Foreskin keratinocyte (primary cell): ENCODE measurements at places on chromosomes 5 and 9. TPM values are rescaled to one million over a fixed set of nuclear protein-coding genes. Genes with fewer than 3 reads are reported as not detected.

The RAB3C gene
- polyA plus RNA-seq: not detected in 2 replicates

The PCDHGA12 gene
- 0.42 and 0.66 TPM in 2 replicates for polyA plus RNA-seq

The NIPAL4 gene
- polyA plus RNA-seq: 4.7 and 8.6 TPM in 2 replicates

The SH3RF2 gene
- polyA plus RNA-seq: 22.9 and 23.9 TPM in 2 replicates

The NCBP1 gene
- polyA plus RNA-seq: 18.3 and 20.2 TPM in 2 replicates

The DOCK2 gene
- 0.46 and 0.91 TPM in 2 replicates for polyA plus RNA-seq

The PDE6A gene
- 0.01 and 0.02 TPM in 2 replicates for polyA plus RNA-seq

The SLIT3 gene
- polyA plus RNA-seq: 3.9 and 4.9 TPM in 2 replicates

The TLX3 gene
- 0.03 TPM in 1 of 2 replicates, not detected in the other for polyA plus RNA-seq
